ENCODE measurements at places on chromosomes 12 and 14.
A peak's percentile ranks its signal among the peaks of the same experiment; 100 is the strongest.

GRCh38 chr14:101025696-101026095 lies 122.2 kb upstream of the RTL1 start:
- DNase-seq: no peak

DNA sequence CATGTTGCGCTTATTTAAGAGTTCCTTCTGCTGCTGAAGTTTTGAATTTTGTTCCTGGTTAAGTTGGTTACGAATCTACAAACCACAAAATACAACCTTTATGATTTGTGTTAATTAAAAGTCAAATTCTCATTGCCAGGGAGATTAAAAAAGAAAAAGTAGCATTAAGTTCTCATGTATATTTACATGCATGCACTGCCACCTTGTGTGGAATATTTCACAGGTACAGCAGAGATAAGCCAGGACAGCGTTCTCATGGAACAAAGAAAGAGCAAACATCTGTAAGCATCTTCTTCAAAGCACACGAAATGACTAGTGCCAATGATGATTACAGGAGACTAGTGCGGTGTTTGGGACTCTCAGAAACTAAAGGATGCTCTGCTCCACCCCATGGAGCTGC lies 34.2 kb downstream of the ZFYVE21 start:
- DNase-seq: no peak

- no peak for DNase-seq
Measured at GRCh38 chr14:58830121-58830520, 192.4 kb downstream of the DACT1 start.

DNA sequence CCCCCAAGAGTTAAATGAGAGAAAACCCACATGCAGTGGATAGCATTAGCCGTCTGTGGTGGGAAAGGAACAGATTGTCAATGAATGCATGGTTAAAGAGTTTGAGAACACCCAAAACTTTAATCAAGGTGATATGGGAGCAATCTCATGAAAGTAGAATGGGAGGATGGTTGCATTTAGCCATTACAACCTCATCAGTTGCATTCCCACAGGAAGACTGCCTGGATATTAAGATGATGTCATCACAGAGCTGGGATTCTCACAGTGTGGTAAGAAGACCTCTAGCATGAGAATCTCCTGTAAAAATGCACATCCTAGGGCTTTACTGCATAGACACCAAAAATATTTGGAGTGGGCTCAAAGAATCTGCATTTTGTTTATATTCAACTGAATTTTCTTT lies 284.9 kb downstream of the RGS6 start:
- no peak for DNase-seq

DNA sequence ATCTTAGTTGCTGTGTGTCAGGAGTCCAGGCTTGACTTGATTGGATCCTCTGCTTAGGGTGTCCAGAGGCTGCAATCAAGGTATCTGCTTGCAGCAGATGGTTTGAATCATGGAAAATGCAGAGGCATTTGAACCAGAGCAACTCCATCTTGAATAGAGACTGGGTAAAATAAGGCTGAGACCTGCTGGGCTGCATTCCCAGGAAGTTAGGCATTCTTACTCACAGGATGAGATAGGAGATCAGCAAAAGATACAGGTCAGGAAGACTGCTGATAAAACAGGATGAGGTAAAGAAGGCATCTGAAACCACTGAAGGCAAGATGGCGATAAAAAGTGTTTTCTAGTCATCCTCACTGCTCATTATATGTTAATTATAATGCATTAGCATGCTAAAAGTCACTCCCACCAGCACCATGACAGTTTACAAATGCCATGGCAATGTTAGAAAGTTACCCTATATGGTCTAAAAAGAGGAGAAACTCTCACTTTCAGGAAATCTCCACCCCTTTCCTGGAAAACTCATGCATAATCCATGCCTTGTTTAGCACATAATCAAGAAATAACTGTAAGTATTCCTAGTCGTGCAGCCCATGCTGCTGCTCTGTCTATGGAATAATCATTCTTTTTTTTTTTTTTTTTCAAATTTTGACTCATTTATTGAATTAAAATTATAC lies 218.3 kb upstream of the CPNE8 start:
- DNase-seq: no peak

GRCh38 chr12:95336387-95337067 lies 118.9 kb downstream of the VEZT start:
- peak; percentile 80 for DNase-seq

DNA sequence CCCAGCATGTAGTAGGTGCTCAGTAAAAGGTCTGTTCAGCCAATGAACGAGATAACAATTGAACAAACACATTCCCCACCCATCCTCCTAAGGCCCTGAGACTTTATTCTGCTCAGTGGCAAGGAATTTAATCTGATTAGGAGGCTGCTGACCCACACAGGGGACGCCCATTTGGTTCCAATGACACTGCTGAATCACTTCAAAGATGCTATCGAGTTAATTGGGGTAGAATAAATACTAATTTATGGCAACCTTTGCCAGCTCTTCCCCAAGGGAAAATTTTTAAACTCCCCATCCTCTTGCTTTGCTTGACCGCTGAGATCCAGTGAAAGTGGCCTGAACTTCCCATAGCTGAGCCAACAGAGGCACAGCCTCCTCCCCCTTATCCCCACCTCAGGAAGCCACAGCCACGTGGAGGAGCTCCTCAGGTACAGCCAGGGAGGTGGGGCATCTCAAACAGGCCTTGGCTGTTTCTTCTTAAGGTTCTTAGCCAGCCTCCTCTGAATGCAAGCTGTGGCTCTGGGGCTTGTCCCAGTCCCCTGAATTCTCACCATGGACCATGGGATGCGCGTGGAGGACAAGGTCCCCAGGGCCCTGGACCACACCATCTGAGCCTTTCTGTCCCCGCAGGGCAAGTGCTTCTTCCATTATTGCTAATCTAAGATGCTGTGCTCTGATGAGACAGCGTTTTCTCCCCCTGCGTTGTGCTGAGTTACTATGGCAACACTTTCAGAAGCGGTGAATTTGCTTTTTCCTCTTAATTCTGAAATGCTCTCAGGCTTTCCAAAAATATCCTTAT lies 26.7 kb downstream of the C14orf132 start:
- DNase-seq: no peak

- peak; percentile 26 for DNase-seq
Measured at GRCh38 chr14:52318826-52319645, 4.9 kb downstream of the PTGER2 start.

DNA sequence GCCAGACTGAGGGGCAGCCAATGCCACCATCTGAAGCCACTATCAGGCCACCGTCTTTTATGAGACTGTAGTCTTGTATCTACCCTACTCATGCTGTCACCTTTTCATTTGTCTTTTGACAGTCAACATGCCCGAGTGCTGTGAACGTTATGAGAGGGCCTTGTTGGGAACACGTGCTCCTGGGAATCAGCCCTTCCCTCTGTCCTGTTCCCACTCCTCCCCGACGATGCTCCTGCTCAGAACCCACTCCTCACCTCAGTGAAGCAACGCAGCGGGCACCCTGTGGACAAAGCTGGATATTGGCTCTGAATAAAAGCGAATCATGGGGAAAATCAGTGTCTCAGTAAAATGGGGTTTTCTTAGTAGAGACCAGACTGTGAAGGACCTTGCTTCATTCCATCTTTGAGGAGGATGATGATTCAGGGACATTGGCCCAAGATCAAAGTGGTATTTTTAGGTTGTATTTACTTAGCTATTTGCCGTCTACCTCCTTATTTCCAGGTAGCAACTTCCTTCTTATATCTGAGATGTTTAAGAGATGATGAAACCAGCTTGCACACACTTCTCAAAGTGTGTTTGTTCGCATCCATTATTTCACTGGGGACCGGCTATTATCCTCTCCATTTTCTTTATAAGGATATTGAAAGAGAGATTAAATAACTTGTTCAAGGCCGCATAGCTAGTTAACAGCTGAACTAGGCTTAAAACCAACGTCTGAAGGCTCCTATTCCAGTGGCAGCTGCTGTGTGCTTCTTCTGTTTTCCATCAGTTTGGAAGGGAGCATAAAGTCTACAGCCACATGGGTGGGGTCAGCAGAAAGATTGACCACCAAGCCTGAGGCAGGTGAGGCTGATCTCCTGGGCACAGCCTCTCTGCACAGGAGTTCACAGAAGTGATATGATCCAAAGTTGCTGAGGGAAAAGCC lies 43.9 kb upstream of the CTDSP2 start:
- no peak for DNase-seq

DNA sequence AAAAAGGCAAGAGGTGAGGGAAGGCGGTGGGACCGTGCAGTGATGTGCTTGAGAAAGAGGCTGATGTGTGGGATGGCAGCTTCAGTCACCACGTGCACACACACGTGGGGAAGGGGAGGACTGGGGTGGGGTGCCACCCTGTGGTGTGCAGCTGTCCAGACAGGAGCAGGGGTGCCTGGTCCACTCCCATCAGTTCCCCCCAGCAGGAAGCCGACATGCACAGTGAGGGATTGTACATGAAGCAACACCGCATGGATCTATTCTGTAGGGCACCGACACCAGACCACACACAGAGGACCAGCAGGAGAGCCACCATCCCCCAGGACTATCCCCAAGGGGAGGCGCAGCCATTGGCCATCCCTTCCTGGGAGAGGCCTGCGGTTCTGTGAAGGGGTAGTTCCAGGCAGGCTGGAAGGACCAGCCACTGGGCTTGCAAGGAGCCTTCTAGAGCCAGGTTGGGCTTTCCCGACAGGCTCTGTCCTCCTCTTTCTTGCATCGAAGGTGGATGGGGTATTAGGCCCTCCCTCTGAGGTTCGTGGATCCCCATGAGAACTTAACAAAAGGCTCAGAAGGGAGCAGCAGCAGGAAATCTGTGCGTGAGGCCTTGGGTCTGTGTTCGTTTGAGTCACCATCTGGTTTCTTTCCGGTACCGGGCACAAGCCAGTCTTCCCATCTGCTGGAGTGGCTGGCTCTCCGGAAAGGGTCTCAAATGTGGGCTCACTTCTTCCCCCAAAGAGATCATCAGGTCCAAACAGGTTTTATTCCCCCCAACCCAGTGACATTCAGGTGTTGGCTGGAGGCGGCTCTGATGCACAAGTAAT lies 59.8 kb downstream of the PLEKHG3 start:
- no peak for DNase-seq

GRCh38 chr14:68448252-68448902 lies 344.5 kb downstream of the ZFP36L1 start:
- no peak for DNase-seq

DNA sequence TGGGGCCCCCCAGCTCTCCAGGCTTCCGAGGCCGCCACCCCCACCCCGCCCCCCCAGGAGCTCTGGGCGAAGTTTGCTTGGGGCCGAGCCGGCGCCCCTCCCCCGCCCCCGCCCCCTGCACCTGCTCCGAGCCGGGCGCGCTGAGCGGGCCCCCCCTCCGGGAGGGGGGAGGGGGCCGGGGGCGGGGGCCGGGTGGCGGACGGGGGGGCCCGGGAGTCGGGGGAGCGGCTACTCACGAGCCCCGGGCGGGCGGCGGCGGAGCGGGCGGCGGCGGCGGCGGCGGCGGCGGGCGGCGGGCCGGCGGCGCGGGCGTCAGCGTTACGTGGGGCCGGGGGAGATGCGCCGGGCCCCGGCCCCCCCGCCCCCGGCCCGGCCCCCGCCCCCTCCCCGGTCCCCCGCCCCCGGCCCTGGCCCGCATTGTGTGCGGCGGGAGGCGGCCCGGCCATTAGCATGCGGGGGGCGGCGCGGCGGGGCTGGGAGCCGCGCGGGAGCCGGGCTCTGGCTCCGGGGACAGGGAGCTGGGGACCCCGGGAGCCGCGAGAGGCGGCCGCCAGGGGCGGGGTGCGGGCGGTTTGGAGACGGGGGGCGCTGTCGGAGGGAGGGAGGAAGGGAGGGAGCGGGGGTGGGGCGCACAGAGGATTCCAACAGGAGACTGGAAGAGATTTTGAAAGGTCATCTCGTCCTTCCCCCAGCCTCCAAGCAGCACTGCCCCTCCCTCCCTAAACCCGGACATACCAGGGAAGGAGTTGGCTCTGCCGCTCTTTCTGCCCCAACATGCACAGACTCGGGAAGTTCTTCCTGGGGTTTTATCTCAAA lies at the start of gene ZNF219:
ZNF219 (minus strand) TSS at position 580 of the 816 bp plus-strand sequence. CDS start 5,064 bp downstream, outside the sequence.
- peak; percentile 39 for DNase-seq

GRCh38 chr14:23640524-23641141 lies 4.5 kb downstream of the DHRS2 start:
- DNase-seq: peak; percentile 55

GRCh38 chr12:57134949-57135348 lies 6.7 kb downstream of the LRP1 start:
- DNase-seq: no peak
